Activated T-cell treated with anti-CD3 and anti-CD28 coated beads for 48 hours (primary cell): ENCODE measurements at places on chromosomes 5 and 9.
A peak's percentile ranks its signal among the peaks of the same experiment; 100 is the strongest.

DNA sequence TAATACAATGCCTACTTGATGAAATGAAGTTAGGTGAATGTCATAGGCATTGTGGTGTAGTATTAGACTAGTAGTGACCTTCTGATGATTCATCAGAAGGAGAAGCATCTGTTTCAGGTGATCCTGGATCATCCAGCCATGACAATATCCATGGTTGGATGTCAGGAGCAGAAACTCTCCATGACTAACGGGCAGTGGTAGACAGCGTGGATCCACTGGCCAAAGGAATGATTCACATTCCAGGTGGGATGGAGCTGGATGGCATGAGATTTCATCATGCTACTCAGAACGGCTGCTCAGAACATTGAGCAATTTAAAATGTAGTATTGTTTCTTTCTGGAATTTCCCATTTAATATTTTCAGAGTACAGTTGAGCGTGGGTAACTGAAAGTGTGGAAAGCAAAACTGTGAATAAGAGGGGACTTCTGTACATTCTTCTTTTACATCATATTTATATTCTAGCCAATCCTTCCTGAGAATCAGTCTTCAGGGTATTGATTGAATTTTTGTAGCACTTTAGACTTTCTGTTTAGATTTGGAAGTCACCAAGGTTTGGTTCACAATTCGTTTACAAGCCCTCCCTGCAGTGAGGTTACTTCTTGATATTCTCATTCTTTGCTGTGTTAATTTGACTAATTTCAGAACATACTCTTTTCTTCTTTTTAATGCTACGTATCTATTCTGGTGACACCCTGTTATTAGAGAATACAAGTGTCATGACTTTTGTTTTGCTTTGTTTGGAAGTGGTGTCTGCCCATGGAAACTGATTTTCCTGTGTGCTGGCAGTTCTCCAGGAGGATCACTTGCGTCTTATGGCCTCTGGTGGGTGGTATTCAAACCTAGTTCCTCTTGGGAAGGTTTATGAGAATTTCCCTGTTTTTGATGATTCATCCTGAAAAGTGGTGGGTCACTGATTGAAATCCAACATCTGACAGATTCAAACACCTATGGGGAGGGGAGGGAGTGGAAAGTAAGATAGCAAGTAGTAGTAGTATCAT is 12.2 kb upstream of the CLINT1 start:
- no peak for DNase-seq

GRCh38 chr5:66660396-66660795 is 64.2 kb downstream of the MAST4 start:
- DNase-seq, result no peak

- DNase-seq, result peak; percentile 17
These were observed 39.0 kb upstream of the OSMR start for GRCh38 chr5:38806775-38807258.

GRCh38 chr9:83466351-83466750 is 71.8 kb downstream of the FRMD3 start:
- no peak for DNase-seq

DNA sequence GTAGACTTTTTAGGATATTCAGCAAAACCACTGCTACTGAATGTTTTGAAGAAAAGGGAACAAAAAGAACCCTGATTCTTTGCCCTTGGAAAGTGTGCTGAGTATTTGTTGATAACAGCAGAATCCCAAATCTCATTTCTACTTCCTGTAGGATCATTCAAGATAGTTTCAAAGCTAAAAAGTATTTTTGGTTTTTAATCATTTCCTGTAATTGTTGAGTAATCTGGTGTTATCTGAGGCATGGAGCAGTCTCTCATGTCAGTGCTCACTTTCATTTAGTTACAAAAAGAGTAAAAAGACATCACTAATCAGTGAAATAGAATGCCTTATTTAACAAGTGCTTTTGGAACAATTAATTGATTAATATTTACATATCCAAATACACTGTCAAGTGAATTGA is 56.1 kb downstream of the ITGA2 start:
- DNase-seq, result no peak

- no peak for DNase-seq
These were observed 615.6 kb downstream of the EBF1 start for GRCh38 chr5:158484150-158484549.

- DNase-seq, result no peak
These were observed 338.6 kb downstream of the SLIT3 start for GRCh38 chr5:168962306-168962705.

GRCh38 chr5:33827885-33828284 is 63.9 kb downstream of the ADAMTS12 start:
- no peak for DNase-seq

GRCh38 chr5:134642931-134643530 is 5.6 kb upstream of the SEC24A start:
- no peak for DNase-seq

- peak; percentile 27 for DNase-seq
These were observed 9.4 kb upstream of the DELE1 start for GRCh38 chr5:141914199-141914743.

DNA sequence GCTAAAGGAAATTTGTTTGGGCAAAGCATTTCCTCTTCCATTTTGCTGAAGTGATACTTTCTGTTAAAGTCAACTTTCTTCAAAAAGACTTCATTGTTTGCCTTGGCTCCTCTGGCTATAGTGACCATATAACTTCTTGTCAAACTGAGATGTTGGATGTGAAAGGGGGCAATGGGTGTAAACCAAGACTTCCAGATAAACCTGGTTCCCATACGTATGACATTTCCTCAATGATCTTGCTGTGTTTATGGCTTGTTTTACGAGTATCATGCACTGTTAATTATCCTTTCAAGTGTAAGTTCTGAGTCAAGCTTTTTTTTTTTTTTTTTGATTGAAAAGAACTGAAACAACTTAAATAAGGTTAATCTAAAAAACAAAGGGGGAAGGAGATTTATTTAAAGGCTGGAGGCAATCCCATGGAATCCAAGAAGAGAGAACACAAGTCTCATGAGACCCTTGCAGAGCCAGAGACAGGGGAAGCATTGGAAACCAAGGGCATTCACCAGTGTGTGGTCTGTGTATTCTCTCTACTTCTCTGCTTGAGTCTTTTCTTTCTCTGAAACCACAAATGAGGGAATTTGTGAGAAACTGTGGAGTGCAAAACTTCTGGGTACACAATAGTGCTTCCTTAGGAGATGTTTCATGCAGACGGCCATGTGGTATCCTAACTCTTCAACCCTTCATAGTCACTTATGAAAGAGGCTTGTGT is 335.3 kb downstream of the RAB3C start:
- no peak for DNase-seq

GRCh38 chr9:84463272-84463671 is 122.7 kb upstream of the SLC28A3 start:
- DNase-seq, result no peak

DNA sequence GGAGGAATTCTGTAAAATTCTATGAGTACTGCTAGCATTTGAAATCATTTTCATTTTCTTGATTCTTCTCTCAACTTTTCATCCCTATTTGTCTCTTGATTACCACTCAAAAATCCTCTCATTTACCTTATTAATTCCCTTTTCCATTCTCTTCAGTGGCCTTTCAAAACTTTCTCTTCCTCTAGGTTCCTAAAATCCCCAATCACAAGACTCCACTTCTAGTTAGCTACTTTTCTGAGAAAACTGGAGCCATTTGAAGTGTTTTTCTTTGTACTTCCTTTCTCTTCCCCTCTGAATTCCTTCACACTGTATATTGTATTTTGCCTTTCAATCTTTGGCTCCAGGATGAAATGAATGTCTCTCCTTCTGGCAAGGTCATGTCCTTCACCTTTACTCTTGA is 61.3 kb upstream of the NR4A3 start:
- no peak for DNase-seq

GRCh38 chr5:173016598-173017046 is 33.1 kb downstream of the ATP6V0E1 start:
- no peak for DNase-seq
